ENCODE measurements at places on chromosomes 4 and X.

GRCh38 chrX:17038681-17039161 lies 92.3 kb downstream of the REPS2 start:
- no peak for DNase-seq

DNA sequence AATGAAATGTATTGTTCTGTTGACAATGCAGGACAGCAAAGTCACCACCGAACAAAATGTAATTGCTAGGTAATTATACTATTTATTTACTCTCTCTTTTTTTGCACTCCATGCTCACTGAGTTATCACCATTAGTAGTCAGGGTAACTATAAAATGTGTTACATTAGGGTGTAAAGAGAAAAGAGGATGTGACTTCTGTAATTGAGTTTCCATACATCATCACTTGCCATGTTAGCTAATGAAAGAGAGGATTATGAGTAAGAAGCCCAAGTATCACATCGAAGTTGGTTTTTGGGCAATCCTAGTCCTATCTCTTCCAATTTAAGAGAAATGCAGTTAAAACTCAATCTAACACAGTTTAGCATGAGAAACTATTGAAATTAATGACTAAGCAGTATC lies 7.6 kb downstream of the ZXDA start:
- no peak for DNase-seq

GRCh38 chrX:38870361-38870895 lies 69.2 kb downstream of the MID1IP1 start:
- no peak for DNase-seq

GRCh38 chr4:30868111-30868895 lies 148.1 kb downstream of the PCDH7 start:
- DNase-seq: no peak

DNA sequence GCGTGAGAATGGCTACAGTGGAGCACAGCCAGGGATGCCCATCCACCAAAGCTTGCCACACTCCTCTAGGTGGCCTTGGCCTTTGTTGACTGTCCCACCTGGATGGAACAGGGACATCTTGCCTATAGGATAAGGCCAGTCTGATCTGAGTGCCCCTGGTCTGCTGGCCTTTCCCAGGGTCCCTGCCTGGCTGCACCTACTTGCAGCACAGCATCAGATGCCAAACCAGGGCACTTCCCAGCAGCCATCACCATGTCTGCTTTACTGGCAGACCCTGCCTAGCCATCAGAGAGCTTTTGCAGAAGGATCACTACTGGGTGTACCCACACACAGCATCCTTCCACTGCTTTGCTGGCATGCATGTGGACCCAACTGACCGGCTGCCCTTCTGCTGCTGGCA lies 143.2 kb downstream of the GABRA3 start:
- no peak for DNase-seq

GRCh38 chr4:63788271-63788670 lies 621.0 kb downstream of the TECRL start:
- DNase-seq: no peak

DNA sequence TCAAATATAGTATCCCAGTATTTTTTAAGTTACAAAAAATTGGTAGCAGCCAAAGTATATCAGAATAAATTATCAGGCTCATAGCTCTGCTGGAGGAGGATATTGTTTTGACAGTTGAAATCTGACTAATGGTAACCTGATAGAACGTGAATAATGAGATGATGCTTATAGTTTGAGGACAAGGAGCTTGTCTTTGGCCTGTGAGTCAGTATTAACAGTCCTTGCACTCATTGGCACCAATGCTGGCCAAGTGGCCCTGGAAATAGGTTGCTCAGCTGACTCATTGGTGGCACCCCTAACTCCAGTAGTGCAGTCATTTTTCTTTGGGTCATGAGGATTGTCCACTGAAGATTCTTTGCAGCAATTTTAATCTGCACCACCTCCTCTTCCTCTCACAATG lies 203.3 kb upstream of the JADE1 start:
- no peak for DNase-seq

DNA sequence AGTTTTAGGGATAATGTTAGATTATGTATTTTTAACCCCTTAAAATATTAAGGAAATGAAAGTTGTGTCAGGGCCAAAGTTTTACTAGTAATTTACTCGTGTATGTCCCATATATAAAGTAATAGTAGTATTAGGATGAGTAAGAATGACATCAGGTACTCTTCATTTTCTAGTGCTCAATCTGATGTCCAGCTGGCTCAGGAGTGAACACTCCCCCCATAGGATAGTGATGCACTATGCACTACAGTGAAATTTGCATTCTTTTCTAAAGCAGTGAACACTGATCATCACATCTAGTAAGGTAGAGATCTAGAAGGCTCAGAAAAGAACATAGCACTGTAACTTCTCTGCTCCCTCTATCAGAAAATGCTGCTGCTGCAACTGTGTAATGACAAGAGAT lies 409.7 kb downstream of the GLUD2 start:
- no peak for DNase-seq

DNA sequence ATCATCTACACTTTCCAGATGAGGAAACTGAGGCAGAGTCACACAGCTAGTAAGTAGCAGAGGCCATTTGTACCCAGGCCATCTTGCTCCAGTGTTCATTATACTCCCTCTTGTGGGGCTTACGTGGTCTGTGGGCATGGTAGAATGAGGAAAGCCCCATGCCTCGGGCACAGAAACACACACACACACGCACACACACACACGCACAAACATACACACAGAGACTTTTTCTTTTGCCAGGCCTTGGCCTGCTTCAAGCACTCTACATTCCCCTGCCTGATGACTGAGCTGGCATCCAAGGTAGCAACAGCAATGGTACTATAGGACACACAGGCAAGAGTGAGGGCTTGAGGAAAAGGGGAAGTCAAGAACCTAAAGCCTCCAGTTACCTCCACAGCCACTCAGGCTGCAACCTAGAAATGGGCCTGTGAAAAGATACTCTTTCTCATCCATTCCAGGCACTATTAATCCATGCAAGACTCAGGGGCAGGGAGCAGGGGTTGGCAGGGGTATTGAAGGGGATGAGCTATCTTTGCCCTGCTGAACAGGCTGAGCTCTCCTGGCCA lies 43.6 kb downstream of the STARD8 start:
- no peak for DNase-seq

- DNase-seq: no peak
These were observed 1.8 kb upstream of the PRPS1 start for GRCh38 chrX:107626481-107626880.

GRCh38 chrX:51641421-51642021 lies 22.8 kb upstream of the CENPVL3 start:
- no peak for DNase-seq

DNA sequence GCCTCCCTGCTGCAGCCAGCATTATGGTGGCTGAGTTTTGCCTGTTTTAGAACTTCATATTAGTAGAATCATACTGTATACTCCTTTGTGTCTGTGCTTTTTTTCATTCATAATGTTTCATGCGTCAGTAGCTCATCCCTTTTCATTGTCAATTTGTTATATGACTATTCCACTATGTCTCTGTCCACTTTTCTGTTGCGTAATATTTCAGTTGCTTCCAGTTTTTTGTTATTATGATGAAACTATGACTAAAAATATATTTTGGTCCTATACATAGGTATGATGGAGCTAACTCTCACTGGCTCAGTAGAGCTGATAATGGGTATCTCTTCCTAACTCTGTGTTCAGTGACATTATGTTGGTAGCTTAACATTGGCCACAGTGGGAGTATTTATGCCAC lies 48.3 kb downstream of the DMP1 start:
- DNase-seq: no peak

- no peak for DNase-seq
These were observed 81.1 kb upstream of the RAPGEF2 start for GRCh38 chr4:159021597-159022385.

- DNase-seq: no peak
These were observed 111.9 kb upstream of the CBR4 start for GRCh38 chr4:169121861-169122382.

- no peak for DNase-seq
These were observed 118.9 kb downstream of the SLC10A6 start for GRCh38 chr4:86730310-86730709.

DNA sequence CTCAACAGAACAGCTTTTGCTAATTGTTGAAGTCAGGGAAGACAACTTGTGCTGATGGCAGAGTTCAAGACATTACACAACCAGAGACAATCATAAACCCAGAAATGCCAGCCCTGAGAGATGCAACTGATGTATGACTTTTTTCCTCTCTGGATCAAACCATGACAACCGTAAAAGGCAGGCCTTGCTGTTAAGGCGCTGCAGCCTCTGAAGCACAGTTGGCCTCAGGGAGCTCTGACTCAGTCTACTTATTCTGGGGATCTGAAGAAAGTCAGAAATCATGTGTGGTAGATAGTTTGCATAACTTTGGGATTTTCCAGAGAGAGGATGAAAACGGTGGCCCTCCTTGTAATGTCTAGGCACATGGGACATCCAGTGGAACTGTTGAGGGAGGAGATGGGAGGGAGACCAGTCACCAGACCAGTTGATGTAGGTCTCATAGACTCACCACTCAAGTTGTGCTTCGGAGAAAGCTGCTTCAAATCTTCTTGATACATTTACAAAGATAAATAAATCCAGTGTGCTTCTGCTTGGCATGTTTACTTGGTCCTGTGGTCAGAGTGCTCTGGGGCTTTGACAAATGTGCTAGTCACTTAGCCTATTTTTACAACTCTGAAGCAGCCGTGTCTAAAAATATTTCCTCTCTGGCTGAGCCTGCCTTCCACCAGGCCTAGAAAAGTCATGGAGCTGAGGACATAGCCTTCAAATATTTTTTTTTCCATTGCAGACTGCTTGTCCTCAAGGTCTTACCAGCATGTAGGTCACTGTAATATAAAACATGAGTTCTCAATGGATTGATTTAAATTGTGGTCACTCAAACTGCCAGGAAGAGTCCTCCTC lies 7.5 kb downstream of the HADH start:
- DNase-seq: no peak

DNA sequence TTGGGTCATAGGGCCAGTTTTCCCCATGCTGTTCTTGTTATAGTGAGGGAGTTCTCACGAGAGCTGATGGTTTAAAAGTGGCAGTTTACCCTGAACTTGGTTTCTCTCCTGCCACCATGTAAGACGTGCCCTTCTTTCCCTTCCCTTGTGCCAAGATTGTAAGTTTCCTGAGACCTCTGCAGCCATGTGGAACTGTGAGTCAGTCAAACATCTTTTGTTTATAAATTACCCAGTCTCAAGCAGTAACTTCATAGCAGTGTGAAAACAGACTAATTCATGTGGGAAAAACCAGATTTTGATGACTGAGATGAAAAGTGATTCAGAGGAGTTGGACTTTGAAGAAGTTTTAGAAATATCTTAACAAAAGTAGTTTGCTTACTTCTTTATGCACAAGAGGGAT lies 101.4 kb downstream of the ARHGAP10 start:
- no peak for DNase-seq

DNA sequence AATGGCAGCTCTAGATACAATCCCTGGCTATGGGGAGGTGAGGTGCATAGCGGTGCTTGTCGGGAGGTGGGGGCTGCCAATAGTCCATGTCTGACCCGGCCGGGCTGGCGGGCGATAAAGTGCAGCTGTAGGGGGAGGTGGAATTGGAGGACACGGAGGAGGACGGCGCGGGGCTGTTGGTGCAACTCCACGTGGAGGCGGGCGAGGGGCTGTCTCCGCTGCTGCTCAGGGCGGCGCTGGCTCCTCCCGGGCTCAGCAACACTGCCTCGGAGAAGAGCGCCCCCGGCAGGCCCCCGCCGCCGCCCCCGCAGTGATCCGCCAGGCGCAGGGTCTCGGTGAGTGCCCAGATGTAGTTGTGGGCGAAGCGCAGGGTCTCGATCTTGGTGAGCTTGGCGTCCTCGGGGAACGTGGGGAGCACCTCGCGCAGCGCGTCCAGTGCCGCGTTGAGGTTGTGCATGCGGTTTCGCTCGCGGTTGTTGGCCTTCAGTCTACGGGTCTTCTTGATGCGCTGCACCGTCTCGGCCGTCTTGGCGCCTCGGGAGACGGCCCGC lies 1.3 kb downstream of the NEUROG2 start:
- no peak for DNase-seq

Data from activated T-helper 1 cell treated with anti-CD3 and anti-CD28 coated beads, Interleukin-2, amount 50 U/mL, for 16 hours (primary cell).